ENCODE measurements at places on chromosomes 3 and 15.

DNA sequence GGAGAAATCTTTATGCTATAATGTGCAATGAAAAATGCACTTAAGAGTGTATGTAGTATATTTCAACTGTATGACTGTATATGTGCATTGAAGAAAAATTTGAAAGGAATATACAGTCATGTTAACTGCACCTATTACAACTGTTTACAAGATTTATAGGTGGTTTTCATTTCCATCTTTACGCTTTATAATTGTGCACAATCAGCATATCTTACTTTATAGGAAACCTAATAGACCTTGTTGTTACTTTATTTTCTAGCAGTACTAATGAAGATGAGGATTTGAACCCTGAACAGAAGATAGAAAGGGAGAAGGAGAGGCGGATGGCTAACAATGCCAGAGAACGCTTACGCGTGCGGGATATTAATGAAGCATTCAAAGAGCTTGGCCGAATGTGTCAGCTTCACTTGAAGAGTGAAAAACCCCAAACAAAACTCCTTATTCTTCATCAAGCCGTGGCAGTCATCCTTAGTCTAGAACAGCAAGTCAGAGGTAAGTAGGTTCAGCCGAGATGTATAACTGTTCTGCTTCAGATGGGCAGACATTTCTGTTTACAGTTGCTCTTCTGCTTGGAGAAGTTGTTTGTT lies 103.4 kb upstream of the CGNL1 start:
- DNase-seq = no peak

- no peak for DNase-seq
Measured at GRCh38 chr3:7978087-7978422, 523.6 kb upstream of the LMCD1 start.

- no peak for DNase-seq
Measured at GRCh38 chr3:69855436-69856162, 116.3 kb downstream of the MITF start.

GRCh38 chr3:55766753-55767152 lies 279.6 kb upstream of the WNT5A start:
- no peak for DNase-seq

GRCh38 chr3:57715686-57716085 lies 22.8 kb upstream of the DENND6A start:
- no peak for DNase-seq

- DNase-seq = no peak
Measured at GRCh38 chr15:66852064-66852905, 150.2 kb downstream of the SMAD6 start.

GRCh38 chr3:123525433-123525832 lies 59.4 kb downstream of the HACD2 start:
- DNase-seq = no peak

GRCh38 chr3:38164643-38164951 lies 740 bp upstream of the OXSR1 start:
- DNase-seq = peak; percentile 66

DNA sequence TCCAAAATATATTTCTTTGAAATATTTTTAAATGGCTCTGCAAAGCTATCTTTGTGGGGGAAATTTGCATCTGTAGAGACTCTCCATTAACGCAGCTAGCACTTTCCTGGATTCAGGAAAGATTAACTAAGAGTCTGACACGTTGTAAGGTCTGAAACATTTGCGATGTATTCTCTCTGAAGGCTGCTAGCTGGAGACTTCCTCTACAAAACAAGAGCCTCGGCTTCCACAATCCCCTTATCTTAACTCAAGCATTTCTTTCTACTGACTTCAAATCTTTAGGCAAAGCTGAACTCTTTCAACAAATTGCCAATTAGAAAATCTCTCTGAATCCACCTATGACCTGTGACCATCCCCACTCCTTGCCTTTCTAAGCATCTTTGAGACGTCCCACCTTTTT lies 250.5 kb downstream of the KLF13 start:
- DNase-seq = no peak

DNA sequence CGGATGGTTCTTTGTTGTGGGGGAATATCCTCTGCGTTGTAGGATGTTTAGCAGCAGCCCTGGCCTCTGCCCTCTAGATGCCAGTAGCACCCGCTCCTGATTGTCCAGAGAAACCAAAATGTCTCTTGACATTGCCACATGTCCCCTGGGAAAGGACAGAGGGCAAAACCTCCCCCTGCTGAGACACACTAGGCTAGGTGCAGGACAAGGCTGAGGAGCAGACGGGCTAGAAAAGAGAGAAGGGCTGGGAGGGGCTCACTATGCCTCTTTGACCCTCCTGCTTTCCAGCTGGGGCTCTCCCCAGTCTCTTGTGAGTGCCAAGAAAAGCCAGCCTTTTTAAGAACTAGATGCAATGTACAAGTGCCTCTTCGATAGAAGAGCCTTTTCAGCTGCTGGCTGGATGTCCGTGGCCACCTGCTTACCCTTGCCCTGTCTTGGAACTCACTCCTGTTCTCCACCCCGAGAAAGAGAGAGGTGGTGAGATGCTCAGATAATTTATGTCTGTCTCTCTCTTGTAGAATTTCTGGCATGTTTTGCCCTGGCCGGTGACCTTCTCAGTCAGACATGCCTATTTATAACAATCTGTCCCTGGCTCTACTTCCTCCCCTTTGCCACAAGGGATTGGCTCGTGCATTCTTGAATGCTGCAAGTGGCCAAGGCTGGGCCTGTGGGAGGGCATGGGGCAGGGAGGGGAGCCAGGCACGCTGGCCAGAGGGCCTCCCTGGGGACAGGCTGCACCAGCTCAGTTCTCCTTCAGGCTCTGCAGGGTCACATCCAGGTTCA lies 142.6 kb downstream of the RPLP1 start:
- no peak for DNase-seq

GRCh38 chr15:70474471-70475406 lies 288.6 kb downstream of the UACA start:
- DNase-seq = peak; percentile 53

- no peak for DNase-seq
Measured at GRCh38 chr3:2741516-2741915, 368.7 kb downstream of the IL5RA start.

GRCh38 chr3:65568497-65568896 lies 470.2 kb downstream of the MAGI1 start:
- DNase-seq = no peak

DNA sequence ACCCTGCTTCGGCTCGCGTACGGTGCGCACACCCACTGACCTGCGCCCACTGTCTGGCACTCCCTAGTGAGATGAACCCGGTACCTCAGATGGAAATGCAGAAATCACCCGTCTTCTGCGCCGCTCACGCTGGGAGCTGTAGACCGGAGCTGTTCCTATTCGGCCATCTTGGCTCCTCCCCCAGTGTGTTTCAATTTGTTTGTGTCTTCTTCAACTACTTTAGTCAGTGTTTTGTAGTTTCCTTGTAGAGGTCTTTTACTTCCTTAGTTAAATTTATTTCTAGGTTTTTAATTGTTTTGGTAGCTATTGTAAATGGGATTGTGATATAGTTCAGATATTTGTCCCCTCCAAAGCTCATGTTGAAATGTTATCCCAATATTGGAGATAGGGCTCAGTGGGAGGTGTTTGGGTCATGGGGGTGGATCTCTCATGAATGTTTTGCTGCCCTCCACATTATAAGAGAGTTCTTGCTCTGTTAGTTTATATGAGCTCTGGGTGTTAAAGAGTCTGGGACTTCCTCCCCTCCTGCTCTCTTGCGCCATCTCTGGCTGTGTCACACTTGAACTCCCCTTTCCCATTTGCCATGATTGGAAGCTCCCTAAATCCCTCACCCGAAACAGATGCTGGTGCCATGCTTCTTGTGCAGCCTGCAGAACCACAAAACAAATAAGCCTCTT lies 304.4 kb downstream of the DOCK3 start:
- no peak for DNase-seq

DNA sequence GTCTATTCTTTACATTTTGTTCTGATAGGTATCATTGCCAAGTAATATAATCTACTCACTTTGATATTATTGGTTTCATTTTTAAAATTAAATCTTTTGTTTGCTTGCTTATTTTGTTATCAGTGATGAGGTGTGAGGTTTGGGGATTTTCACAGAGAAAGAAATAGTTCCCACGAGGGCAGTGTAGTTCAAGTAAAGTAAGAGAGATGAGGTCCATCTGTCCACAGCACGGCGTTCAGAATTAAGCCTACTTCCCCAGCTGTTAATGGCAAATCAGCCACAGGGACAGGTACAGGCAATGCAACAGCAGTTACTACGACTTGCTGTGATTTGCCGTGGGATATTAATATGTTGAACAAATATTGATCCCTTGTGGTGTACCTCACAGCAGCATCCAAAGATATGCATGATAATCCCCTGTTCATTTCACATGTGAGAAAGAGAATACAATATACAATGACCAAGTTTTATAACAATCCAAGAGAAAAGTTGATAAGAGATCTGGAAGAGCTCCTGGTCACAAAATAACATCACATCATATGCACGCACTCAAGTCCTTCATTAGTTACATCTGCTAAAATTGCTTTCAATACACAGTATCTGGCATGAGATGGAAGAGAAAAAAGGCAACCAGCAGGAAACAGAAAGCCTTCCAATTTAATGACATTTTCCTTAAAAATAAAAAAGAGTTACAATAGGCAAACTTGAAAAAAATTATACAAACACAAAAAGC lies 131.6 kb downstream of the TUSC7 start:
- no peak for DNase-seq

DNA sequence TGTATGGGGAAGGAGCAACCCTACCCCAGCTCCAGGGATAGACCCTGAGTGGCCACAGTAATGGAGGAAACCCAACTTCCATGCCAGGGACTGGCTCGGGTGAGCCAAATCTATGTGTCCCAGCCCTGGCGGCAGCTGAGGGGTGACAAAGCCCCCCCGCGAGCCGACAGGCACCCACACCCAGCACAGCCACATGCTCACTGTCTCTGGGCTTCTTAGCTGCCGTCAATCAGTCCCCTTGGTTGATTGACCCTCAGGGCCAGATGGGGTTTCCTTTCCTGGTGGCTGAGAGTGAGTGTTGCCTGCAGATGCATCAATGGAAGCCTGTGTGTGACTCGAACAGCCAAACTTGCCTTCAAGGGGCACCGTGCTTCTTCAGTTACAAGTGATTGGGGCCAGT lies 2.1 kb upstream of the OCA2 start:
- DNase-seq = no peak

- no peak for DNase-seq
Measured at GRCh38 chr3:76107935-76108570, 322.7 kb upstream of the ZNF717 start.

GRCh38 chr3:142027300-142027699 lies 122.0 kb downstream of the TFDP2 start:
- DNase-seq = no peak

Measured in NCI-H2081 treated with DMSO at 0.1 percent for 48 hours (cell line).